Right cardiac atrium (tissue), 5 donors: ENCODE measurements at places on chromosomes 7 and 10. TPM values are rescaled to one million over a fixed set of nuclear protein-coding genes. Genes with fewer than 3 reads are reported as not detected.
A peak's percentile ranks its signal among the peaks of the same experiment; 100 is the strongest.

DNA sequence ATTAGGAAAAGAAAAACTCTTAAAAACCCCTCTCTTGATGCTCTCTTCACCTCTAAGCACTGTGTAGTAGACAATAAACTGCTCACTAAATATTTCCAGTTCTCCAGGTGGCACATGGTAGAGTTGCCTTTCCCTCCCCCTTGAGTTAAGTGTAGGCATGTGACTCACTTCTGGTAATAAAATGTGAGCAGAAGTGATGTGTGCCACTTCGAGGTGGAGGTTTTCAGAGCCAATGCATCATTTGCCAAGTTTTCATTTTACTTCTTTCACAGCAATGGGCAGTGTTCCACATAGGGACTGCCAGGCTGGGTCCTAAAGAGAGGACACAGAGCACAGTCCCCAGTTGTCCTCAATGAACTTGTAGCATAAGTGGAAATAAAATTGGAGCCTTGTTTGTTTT lies 131.6 kb upstream of the NPY start:
- no peak for DNase-seq

- no peak for DNase-seq
Measured at GRCh38 chr10:61031341-61031740, 87.4 kb upstream of the RHOBTB1 start.

DNA sequence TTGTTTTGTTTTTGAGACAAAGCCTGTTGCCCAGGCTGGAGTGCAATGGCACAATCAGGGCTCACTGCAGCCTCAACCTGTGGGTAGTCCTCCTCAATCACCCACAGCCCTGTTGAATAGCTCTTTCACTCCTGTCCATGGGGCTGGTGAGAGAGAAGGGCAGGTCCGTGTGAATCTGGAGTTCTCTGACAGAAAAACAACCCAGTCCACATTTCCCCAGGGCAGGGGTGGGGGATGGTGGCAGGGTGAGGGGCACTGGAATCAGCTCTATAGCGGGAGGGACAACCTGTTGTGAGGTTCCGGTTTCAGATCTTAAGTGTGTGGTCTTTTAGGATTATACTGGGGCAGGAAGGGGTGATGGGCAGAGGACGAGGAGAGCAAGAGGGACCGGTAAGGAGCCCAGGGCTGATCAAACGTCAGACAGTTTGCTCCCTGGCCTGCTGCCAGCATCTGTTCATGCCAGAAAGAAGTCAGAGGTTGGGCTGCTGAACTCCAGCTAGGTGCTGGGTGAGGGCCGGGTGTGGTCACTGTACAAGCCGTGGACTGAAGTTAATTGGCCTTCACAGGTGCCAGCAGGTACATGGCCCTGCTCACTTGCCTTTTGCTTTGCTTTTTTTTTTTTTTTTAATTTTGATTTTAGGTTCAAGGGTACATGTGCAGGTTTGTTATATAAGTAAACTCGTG lies 33.2 kb upstream of the MKRN1 start:
- peak; percentile 73 for DNase-seq

- DNase-seq: peak; percentile 60
Measured at GRCh38 chr10:102452672-102453340, 1.5 kb upstream of the C10orf95 start.

DNA sequence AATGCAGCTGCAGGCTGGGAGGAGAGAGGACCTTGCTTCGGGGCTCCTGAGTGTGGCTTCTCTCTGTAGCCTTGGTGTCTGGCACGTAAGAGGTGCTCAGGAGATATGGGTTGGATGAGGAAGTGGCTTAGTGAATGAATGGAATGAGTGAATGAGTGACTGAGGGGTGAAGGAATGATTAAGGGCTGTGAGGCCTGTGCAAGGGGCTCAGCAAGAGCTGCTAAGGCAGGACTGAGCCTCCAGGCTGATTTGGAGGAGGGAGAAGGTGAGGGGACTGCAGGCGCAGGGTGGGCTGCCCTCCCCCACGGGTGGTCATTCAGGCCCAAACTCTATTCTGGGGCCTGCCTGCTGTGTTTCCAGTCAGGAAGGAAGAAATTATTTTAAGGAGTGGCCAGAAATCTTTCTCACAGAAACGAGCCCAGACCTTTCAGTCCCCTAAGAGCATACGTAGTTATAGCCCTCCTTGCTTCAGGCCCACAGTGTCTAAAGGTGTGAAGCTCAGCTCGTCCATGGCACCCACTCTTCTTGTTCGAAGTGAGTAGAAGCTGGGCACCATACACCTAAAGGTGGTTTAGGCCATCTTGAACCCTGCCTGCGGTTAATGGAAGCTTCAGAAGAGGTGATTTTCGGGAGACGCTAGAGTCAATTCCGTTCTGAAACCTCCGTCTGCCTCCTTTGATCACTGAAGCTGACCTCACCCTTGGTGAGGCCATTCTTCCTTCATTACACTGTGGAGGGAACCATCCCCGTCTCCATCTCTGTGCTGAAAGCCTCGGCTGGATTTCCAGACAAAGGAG lies 49.5 kb upstream of the SAMD8 start:
- DNase-seq: no peak

DNA sequence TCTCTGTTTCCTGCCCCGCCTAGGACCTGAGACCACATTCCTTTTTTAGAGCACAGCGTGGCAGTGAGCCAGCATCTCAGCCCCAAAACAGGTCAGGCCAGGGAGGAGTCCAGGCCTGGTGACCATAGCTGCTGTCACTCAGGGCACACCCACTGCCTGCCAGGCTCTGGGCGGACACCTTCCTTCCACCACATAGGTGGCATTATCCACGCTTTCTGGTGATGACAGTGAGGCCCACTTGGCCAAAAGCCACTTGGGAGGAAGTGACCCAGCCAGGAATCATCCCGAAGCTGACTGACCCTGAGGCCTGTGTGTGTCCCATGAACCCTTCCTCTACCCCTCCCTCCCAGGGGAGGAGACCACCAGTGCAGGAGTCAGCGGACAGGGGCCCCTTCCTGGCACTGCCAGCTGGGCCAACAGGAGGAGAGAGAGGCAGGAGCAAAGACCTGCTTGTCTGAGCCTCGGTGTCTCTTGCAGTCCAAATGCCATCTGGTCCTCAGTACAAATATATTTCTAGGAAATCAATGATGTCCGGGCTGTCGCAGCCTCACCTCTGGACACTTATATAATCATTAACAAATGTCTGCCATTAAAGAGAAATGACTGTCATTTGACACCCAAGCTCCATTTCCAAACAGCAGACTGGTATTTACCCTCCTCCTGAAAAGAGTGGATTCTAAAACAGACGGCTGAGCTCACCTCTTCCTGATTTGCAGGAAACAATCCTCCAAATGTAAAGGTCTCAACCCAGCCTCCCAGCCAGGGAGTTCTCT lies 63.0 kb downstream of the ABRAXAS2 start:
- DNase-seq: peak; percentile 91

DNA sequence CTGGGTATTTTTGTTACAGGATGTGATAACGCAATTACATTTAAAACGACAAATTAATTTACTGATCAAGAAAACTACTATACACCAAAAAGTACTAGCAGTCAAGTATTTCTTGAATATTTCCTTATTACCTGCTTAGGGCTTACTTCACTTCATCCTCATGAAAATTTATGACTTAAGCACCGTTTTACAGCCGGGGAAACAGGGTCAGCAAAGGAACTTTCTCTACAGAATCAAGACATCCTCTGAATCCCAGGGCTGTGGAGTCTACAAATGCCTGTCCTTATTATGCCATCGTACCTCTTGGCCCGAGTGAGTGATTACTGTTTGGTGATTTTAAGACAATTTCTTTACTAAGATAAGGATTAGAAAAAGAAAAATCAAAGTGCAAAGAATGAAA lies 248.3 kb downstream of the ZMYND11 start:
- DNase-seq: no peak

GRCh38 chr10:73850863-73851461 lies 23.4 kb downstream of the CAMK2G start:
- DNase-seq: peak; percentile 53

DNA sequence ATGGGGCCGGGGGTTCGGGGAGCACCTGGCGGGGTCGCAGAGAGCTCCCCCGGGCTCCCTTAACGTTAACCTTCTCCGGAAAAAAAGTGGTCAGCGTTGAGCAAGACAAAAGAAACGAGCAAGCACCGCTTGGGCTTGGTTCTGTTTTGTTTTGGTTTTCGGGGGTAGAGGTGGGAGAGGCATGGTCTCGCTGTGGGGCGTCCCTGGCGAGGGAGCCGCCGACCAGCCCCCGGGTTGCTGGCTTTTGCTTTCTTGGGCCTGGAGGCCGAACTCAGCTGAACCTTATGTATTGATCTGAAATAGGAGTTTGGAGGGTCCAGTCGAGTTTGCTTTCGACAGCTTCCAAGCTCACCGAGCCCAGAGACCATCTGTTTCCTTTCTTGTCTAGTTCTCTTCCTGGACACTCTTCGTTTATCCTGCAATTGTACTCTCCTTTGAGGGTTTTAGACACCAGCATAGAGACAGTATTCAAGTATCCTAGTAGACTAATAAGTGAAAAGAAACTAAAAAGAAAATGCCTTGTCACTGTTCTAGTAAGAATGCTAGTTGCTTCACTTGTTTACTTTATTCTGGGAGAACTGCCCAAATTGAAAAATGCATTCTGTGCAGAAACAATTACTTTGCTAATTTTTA lies 980 bp downstream of the FHIP2A start:
- peak; percentile 63 for DNase-seq

DNA sequence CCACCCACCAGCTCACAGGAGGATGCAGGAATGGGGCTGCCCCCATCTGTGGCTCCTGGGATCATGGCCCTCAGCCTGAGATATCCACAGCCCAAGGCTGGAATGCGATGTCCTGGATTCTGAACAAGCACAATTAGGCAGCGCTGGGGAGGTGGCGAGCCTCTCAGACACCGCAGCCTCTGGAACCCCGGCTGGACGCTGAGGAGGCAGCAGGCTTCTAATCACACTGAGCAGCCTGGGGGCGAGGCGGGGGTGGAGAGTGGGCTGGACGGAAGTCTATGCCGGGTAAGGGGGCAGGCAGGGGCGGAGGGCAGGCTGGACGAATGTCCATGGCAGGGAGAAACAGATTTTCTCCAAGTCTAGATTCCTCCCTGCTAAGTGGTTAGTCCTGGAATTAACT lies 56.4 kb downstream of the DPYSL4 start:
- no peak for DNase-seq

GRCh38 chr10:31770307-31770902 lies 158.2 kb downstream of the ARHGAP12 start:
- no peak for DNase-seq

GRCh38 chr7:93364806-93365205 lies 132.6 kb downstream of the VPS50 start:
- DNase-seq: no peak

DNA sequence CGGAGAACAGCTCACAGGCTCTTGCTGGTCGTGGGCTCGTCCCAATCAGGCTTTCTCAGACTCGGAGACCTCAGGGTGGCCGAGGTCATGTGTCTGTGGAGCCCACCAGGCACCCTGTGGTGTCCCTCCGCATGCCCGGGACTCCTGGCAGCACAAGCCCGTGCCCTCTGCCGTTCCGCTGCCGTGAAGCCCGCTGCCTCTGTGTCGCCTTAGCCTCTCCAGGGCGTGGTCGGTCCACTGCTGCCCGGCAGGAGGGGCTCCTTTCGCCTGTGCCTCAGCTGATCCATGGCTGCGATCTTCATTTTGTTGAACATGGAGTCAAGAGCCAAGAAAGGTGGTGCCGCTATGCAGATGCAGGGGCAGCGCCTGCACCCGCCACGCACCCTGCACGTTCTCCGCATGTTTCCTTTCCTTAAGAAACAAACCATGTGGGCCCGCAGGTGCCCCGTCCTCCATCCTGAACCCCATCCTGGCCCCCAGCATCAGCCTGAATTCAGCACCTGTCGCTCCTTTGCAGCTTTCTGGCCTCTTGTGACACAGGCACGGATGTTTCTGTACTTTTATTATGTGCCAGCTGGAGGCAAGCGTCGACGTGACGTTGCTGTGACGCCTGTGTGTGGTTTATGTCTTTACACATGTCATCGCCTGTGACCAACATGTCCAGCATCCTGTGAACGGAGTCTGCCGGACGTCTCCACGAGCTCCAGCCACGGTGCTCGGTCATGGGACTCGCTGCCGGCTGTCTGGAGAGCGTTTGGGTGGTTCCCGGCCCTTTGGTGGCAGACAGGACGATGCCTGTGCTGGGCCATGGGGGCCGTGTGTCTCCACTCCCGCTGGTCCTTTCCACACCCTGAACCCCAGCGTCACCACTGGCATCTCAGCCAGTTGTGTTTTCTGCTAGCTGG lies 69.9 kb downstream of the NKX6-2 start:
- peak; percentile 44 for DNase-seq

DNA sequence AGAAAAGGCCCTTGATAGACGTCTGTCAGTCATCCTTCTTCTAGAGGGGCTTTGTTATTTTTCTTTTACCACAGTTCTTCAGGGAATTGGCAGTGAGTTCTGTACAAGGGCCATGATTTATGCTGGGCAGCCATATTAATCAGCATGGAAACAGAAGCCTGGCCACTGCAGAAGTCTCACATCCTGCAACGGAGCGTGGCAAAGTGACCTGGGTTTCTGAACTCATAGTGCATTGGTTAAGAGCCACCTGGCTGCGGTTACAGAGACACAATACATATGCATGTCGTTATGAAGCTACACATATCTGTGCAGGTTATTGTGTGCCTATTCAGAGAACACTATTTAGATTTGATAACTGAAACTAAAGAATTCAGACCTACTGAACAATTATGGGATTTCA lies 419.4 kb upstream of the CELF2 start:
- DNase-seq: no peak

GRCh38 chr7:84274029-84274638 lies 79.5 kb upstream of the SEMA3A start:
- no peak for DNase-seq

DNA sequence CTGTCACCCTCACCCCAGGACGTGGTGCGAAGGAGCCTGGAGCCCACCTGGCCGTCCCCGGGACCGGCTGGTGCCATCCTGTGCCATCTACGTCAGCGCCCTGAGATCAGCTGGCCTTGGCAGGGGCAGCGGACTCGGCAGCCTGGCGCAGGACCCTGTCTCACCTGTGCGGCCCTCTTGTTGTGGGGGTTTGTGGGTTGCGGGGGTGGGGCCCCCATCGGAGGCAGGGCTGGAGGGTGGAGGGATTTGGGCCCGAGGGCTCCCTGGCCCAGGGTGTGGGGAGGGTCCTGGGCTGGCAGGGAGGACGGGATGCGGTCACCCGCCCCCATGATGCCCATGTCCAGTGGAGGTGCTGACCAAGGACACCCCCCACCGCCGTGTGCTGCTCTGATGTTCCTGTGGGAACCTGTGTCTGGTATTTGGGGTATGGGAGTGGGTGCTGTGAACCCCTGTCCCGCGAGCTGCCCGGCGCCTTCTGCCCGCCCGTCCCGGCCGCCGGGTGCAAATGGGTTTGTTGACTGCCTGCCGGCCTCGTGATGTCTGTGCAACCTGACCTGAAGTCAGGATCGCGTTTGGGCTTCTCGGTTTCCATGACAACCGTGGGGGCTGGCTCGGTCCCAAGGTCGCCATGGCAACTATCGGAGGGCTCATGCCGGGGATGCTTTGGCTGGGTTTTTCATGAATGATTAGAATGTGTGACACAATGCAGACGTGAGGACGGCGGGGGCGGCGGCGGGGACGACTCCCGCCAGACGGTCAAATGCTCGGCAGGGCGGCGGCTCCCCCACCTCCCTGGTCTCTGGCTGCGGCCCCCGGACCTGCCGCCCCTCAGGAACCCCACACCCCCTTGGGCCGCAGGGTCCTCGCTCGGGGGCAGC lies 7.3 kb downstream of the MAFK start:
- peak; percentile 98 for DNase-seq

- no peak for DNase-seq
Measured at GRCh38 chr7:121187676-121188075, 141.1 kb upstream of the WNT16 start.

PRKRIP1 gene
- 15.2 TPM for total RNA-seq

NEUROD6 gene
- total RNA-seq: not detected

MRPS24 gene
- total RNA-seq: 159 TPM

LHFPL3 gene
- not detected for total RNA-seq

EPHA1 gene
- total RNA-seq: not detected

PRSS2 gene
- total RNA-seq: not detected

NPSR1 gene
- total RNA-seq: not detected

FANK1 gene
- 0.58 TPM for total RNA-seq

NANOS1 gene
- total RNA-seq: 2.8 TPM

FKBP6 gene
- not detected for total RNA-seq
